ENCODE measurements at places on chromosomes 7 and 10.

DNA sequence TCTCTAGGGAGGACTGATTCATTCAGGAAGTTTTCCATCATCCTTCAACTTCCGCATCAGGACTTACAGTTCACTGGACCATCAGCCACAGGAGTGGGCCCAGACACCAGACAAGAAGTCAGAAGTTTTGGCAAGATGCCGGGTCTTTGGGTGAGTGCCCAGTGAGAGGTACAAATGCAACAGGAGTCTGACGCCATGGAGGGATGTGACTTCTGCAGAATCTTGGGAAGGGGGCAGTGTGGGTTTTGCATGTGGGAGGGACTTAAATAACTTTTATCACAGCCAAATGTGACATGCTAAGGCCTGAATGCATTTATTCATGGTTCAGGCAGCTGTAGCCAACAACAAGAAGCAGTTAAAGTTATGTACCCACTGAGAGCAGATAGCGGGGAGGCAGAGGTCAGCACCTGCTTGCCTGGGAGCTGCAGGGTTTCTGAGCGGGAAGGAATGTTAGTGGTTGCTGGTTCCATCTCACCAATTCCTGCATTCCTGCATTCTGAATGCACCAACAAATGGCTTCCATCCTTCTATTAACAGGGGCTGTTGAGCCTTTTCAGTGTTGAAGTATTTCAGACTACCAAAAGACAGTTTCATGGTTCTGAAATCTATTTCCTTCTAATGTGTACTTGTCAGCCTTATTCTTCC is 375.2 kb downstream of the PAXIP1 start:
- DNase-seq = no peak

DNA sequence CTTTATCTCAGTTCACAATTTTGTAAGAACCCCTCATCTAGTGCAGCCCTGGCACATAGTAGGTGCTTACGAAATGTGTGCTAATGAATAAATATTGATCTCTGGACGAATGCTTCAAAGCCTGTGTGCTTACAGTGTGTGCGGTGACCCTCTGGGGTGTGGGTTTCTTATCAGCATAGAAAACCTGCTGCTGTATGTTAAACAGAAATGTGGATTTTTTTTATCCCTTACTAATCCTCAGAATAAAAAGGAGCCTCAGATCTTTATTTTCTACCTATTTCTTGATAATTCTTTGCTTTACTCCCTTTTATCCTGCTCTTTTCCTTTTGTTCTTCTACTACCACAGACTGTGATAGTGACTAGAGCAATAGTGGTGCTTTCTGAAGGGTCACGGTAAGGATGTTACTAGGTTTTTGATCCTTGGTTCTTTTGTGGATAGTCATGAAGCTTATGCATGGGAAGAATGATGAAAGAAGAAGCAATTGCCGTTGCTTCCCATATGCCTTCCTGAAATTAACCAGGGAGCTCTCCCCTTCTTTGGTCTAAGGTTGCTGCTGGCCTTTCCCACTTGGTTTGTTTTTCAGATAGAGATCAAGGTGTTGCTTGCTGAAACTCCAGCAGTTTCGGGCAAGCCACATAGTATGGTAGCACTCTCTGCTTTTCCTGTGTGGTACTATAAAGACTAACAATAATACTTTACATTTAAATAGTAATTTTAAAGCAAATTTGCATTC is 44.7 kb downstream of the SPAG6 start:
- no peak for DNase-seq

GRCh38 chr7:102914585-102914984 is 1.8 kb downstream of the LRRC17 start:
- DNase-seq = no peak

- no peak for DNase-seq
These were observed 744 bp downstream of the TRIP6 start for GRCh38 chr7:100867776-100868485.

- no peak for DNase-seq
These were observed 36.1 kb upstream of the ZNF518A start for GRCh38 chr10:96093948-96094347.

GRCh38 chr7:29447828-29448227 is 115.8 kb upstream of the PRR15 start:
- DNase-seq = no peak

- no peak for DNase-seq
These were observed 717.0 kb upstream of the IGFBP3 start for GRCh38 chr7:46637793-46638735.

DNA sequence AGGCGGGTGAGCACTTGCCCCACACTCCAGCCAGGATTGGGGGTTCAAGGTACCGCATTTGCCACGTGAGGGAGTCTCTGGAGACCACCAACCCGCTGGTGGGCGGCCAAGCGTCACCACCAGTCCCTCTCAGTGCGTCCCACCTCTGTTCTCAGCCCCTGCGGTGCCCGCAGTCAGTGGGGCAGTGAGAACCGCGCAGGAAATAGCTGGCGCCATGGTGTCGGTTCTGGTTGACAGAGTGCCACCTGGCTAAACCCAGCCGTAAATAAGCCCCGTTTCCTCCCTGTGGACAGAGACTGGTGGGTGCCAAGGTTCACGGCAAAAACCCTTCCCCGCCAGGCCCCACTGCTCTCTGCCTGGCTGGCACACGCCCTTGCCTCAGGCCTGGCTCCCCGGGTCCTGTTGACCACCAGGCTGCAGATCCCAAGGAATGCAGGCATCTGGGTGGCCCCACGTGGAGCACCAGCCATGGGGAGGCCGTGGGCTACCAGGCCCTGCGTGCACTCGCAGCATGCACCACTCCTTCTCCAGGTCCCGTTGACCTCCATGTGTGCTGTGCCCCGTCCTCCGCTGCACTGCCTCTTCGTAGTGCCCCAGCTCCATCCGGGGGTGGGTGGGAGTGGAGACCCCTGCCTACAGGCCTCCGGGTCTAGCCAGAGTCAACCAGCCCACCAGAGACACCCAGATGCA is 140.0 kb downstream of the LHPP start:
- no peak for DNase-seq

DNA sequence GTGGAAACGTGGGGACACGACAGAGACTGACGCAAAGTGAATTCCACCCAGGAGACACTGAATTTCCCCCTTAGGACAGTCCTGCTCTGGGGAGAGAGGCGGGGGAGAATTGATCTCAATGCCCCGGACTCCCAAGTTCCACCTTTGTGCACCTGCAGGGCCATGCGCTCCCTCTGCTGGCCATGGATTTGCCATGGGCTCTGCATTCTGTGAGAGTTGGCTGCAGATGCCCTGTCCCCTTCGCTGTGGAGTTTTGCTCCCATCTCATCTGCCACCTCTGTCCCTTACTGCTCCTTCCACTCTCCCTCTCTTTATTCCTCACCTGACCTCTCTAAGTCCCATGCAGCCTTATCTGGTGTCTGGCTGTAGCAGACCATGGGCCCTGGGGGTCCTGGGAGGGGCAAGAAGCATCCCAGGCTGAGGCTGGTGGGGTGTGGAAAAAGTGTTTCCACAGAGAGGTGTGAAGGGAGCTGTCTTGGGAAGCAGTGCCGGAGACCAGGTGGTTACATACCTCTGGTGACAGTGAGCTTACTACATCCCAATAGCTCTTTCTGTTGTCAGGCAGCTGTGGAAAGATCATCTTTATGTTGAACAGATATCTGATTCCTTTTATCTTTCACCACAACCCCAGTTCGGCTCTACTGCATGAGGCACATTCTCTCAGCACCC is 14.3 kb downstream of the GHRHR start:
- DNase-seq = no peak

- no peak for DNase-seq
These were observed 167.8 kb upstream of the MYO3A start for GRCh38 chr10:25766213-25766612.

DNA sequence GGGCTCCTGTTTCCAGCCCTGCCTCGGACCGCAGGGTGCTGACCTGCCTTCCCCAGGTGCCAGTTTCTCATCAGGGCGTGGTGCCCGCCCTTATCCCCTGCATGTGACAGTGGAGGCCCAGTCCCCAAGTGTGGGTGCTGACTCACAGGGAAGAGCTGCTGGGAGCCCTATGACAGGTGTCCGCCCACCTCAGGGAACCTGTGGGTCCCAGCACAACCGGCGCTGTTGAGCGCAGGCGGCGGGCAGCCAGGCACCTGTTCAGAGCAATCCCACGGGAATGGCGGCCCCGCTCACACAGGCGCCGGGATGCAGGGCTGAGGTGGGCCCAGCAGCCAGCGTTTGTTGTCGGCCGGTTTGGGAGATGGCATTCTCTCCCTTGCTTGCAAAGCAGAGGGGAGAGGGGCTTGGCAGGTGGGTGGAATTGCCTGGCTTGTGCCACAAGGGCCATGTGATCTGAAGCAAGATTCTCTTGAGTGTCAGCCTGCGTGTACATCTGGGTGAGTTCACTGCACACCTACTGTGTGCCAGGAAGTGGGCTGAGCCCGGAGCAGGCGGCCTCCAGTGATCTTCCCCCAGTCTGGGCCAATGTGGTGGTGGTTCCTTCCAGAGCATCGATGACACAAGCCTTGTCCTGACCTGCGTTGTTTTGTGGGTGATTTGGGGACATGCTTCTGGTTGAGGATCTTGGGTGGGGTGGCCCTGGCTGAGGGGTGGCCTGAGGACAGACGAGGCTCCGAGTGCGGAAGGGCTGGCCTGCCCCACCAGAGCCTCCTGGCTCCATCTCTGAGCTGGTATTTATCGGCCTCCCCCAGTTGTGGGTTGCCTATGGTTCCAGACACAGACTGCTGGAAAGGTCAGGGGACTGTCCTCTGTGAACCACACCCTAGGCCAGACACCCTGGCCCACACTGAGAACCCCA is 2.4 kb downstream of the PWWP2B start:
- DNase-seq = no peak

- no peak for DNase-seq
These were observed 432 bp upstream of the CAMK2B start for GRCh38 chr7:44325811-44326241.

DNA sequence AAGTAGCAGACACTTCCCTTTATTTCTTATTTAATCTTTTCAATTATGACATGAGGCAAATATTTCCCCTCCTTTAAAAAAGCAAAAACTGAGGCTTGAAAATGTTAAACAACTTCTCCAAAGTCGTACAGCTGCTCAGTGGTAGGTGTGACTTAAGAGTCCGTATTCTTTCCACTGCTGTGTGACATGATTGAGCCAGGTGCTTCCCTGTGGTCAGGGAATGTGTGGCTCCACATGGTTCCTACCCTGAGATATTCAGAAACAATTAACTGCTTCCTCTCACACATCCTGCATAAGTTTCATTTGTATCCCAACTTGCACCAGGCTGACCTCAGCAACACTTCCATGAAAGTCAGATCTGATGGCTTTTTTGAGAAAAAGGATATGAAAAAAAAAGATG is 13.6 kb downstream of the OPALIN start:
- DNase-seq = no peak

GRCh38 chr10:89389254-89389653 is 3.2 kb upstream of the IFIT1 start:
- DNase-seq = no peak

GRCh38 chr10:77357185-77357584 is 280.4 kb downstream of the KCNMA1 start:
- no peak for DNase-seq

DNA sequence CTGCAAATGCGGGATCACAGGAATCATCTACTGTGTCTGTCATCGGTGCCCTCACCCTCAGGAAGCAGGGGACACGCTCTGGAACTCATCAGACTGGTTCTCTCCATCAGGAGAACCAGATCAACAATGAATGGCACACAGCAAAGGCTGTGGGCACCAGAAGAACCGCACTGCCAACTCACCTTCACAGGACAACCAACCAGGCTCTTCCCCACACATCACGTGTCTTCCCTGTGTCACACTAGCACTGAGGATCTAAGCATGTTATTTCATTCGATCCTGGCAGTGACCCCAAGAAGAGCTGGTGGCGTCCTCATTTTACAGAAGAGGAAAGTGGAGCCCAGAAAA is 106.1 kb downstream of the TNS3 start:
- DNase-seq = no peak

DNA sequence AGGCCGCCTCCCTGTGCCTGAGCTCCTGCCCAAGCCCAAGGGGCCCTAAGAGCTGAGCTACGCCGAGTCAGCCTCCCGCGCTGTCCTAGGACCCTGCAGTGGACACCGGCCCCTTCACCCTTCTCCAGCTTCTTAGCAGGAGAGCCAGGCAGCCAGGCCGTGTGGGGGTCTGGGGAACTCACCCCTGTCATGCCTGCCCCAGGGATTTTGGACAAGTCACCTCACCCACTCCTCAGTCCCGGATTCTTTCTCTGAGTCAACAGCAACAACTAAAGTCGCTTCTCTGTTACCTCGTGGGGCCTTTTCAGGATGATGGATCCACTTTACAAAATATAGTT is 79.3 kb downstream of the MKI67 start:
- no peak for DNase-seq

GRCh38 chr7:158904599-158904998 is 48.2 kb downstream of the DYNC2I1 start:
- DNase-seq = no peak

DNA sequence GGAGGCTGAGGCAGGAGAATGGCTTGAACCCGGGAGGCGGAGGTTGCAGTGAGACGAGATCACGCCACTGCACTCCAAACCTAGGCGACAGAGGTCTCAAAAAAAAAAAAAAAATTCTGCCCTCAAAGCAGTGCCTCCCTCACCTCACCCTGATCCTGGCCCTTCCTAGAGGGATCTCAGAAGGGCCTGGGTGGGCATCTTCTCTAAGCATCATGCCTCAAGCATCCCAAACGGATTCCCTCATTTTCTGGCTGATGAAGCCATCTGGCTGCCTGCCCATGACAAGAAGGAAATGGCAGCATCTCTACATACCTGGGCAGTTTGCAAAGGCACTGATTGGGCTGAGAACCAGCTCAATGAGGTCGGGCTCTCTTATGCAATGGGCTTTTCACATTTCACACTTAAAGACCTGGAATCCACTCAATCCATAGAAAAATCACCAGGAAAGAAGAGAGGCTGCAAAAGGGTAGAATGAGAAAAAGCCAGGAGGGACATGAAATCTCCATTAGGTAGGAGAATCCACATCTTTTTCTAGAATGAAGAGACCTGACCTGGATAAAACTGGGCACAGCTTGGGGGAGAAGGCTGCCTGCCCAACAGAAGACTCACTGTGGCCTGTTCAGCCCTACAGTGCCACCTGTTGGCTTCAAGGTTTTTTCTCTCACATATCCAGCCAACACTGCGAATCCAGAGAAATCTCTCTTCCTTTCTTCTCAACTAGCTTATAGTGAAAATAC is 48.1 kb downstream of the PDLIM1 start:
- no peak for DNase-seq

DNA sequence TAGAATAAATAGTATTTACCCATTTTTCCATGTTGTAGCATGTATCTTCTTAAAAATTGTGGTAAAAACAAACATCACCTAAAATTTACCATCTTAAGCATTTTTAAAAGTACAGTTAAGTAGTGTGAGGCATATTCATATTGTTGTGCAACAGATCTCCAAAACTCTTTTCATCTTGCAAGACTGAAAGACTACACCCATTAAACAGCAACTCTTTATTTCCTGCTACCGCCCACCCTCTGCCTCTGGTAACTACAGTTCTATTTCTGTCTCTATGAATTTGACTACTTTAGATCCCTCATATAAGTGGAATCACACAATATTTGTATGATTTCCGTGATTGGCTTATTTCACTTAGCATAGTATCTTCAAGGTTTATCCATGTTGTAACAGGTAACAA is 40.0 kb upstream of the AGBL3 start:
- DNase-seq = no peak

DNA sequence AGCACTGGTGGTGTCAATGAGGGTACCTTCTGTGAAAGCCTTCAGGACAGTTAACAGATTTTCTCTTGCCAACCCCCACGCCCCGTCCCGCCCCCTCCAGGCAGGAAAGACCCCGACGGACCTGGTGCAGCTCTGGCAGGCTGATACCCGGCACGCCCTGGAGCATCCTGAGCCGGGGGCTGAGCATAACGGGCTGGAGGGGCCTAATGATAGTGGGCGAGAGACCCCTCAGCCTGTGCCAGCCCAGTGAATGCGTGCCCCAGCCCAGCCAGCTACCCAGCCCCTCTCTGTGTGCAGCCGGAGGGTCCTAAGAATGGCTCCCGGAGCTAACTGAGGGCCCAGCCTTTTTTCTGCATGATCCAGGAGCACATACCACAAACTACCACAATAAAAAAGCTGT is 713 bp upstream of the HOGA1 start:
- DNase-seq = no peak
